ENCODE measurements at places on chromosomes 11 and 22.
A peak's percentile ranks its signal among the peaks of the same experiment; 100 is the strongest.

- no peak for DNase-seq
Observed at GRCh38 chr11:64253481-64253880, 2.2 kb downstream of the PLCB3 start.

GRCh38 chr22:17145021-17145680 lies 13.9 kb downstream of the HDHD5 start:
- no peak for DNase-seq

- DNase-seq = no peak
Observed at GRCh38 chr11:124859171-124859570, 6.1 kb upstream of the ROBO3 start.

- no peak for DNase-seq
Observed at GRCh38 chr11:88418508-88418907, 81.0 kb upstream of the CTSC start.

DNA sequence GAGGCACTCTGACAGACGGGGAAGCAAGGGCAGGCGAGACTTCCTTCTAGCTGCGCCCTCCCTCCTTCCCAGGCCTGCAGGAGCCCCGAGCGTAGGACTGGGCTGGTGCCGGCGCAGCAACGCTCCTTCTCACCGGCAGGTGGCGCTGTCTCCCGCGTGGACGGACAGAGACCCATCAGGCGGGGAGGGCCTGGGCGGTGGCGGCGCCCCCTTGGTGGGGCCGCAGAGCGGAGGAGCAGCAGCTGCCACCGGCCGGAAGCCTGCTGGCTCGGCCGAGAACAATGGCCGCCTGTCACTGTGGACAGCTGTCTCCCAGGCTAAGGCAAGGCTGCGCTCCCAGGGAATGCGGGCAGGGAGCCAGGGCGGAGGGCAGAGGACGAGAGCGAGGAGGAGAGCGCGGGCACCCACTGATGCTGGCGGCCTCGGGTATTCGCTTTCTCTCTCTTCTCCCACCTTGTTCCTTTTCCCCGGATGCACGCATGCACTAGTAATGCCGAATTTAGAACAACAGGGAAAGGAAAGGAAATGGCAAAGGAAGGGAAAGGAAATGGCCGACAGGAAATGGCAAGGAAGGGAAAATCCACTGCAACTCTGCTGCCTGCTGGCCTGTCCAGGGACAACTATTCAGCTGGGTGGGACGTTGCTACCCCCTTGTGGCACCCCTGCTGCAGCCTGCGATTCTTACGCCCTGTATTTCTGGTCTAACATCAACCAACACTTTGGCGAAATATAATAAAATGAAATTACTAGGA lies 14.4 kb downstream of the PPM1F start:
- DNase-seq = peak; percentile 77

- no peak for DNase-seq
Observed at GRCh38 chr11:1218256-1218787, 4.5 kb upstream of the MUC5B start.

DNA sequence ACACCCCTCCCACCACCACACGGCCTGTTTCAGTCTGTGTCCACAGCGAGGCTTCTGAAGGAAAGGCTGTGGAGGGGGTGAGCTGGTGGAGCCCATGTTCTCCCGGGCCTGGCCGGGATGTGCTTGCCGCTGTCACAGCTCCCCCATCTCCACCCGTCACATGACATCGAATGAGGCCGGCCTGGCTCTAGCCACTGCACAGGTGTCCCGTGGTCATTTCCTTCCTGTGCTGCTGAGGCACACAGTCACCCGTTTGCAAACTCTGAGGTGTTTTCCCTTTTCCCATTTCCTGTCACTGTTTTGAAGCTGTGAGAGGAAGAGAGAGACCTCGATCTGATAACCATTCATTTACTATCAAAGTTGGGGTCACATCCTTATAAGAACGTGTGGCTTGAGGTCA lies 55.7 kb upstream of the CLDN5 start:
- no peak for DNase-seq

DNA sequence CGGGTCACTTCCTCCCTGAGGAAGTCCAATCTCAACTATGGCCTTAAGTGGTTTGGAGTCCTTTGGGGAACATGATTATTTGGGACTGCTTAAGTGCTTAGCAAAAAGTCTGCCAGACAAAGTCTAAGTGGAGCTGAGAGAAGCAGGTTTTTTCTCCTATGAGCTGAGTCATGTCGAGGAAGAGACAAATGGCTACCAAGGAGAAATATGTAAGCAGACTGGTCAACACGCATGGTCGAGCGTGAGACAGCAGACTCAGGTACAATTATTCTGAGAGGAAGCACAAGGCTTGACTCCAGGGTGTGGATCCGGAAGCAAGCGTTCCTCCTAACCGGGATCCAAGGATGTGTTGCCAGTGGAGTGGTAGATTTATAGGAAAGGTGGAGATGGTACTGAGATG lies 30.6 kb downstream of the UBASH3B start:
- no peak for DNase-seq

- no peak for DNase-seq
Observed at GRCh38 chr11:80473562-80473961, 1032.7 kb upstream of the TENM4 start.

GRCh38 chr22:33569018-33569417 lies 351.3 kb downstream of the LARGE1 start:
- no peak for DNase-seq

- peak; percentile 11 for DNase-seq
Observed at GRCh38 chr11:125111001-125111342, 454 bp downstream of the TMEM218 start.

GRCh38 chr11:86606270-86606835 lies 66.1 kb downstream of the ME3 start:
- DNase-seq = no peak

DNA sequence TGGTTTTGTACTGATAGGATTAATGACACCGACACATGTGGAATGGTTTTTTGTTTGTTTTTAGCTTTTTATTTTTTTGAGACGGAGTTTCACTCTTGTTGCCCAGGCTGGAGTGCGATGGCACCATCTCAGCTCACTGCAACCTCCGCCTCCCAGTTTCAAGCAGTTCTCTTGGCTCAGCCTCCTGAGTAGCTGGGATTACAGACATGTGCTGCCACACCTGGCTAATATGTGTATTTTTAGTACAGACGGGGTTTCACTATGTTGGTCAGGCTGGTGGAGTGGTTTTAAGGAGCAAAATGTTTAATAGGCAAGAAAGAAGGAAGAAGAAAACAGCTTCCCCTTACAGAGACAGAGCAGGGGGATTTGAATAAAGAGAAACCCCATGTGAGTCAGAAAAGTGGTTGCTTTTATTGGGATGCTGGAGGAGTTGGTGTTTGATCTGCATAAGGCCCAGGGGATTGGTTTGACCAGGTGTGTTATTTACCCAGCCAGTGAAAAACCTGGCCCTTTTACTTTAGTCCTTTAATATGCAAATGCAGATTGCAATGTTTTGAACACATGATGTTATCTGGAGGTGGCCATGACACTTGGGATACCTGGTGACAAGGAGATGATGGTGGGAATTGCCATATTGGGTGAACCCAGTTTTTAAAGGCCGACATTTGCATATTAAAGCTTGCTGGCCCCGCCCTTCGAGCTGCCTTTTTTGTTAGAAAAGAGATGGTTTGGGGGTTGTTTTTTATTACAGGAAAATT lies 24.3 kb downstream of the SUSD2 start:
- no peak for DNase-seq

- no peak for DNase-seq
Observed at GRCh38 chr11:86977441-86978050, 22.4 kb upstream of the FZD4 start.

DNA sequence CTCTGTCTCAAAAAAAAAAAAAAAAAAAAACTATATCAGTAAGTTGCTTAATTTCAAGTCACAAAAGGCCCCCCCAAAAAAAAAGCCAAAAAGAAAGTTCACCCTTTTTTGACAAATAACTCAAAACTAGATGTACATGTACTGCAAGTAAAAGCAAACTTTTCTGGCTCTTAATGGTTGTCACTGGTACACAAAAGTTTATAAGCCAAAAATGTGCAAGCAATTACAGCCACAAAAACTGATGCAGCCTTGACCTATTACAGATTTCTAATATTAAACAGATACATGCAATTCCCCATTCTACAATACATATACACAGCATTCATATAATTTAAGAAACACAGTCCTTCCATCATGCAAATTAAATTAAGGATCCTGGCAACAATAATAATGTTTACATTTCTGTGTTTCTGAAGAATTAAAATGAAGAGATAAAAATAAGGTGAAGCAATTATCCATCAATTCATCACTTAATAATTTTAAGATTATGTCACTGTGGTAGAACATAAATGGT lies 18.6 kb downstream of the PICALM start:
- DNase-seq = no peak

- DNase-seq = no peak
Observed at GRCh38 chr22:29044657-29045176, 16.9 kb downstream of the C22orf31 start.

GRCh38 chr22:25621986-25622385 lies 57.5 kb downstream of the GRK3 start:
- no peak for DNase-seq

DNA sequence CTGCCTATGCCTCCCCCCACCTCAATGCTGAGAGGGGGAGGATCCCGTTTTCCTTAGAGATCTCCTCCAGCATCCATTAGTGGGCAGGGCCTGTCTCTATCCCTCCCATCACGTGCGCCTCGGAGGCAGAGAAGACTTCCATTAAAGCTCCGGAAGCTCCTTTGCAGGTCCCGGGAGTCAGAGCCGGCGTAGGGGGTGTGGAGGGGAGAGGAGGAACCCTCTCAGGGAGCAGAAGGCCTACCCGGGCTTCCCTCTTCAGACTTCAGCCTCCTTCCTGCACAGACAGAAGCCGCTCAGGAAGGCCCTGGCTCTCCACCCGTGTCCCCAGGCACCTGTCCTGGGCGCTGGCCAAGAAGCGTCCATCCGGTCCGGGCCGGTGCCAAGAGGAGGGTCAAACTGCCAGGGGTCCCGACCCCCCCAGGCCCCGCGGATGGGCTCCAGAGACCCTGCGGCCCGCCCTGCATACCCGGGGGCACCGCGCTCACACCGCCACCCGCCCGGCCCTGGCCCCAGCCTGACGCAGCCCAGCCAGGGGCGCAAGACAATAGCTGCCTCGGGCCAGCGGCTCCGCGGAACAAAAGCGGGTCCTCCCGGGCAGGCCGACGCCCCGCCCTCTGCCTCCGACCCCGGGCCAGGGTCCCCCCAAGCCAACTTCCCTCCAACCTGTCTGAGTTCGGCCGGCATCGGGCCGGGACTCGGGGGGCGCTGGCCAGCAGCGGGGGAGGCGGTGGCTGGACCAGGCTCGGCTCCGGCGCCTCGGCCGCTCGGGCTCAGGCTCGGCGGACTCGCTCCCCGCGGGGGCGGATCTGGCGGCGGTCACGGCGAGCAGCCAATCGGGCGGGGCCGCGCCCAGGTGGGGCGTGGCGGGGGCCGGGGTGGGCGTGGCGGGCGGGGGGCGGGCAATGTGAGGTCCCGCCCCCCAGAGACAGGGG lies 29.9 kb downstream of the ARVCF start:
- peak; percentile 59 for DNase-seq

- no peak for DNase-seq
Observed at GRCh38 chr11:121586750-121587149, 134.0 kb upstream of the SORL1-AS1 start.

- no peak for DNase-seq
Observed at GRCh38 chr11:69308491-69308911, 14.5 kb downstream of the MYEOV start.

GRCh38 chr22:46308283-46308988 lies 11.8 kb downstream of the GTSE1 start:
- no peak for DNase-seq

DNA sequence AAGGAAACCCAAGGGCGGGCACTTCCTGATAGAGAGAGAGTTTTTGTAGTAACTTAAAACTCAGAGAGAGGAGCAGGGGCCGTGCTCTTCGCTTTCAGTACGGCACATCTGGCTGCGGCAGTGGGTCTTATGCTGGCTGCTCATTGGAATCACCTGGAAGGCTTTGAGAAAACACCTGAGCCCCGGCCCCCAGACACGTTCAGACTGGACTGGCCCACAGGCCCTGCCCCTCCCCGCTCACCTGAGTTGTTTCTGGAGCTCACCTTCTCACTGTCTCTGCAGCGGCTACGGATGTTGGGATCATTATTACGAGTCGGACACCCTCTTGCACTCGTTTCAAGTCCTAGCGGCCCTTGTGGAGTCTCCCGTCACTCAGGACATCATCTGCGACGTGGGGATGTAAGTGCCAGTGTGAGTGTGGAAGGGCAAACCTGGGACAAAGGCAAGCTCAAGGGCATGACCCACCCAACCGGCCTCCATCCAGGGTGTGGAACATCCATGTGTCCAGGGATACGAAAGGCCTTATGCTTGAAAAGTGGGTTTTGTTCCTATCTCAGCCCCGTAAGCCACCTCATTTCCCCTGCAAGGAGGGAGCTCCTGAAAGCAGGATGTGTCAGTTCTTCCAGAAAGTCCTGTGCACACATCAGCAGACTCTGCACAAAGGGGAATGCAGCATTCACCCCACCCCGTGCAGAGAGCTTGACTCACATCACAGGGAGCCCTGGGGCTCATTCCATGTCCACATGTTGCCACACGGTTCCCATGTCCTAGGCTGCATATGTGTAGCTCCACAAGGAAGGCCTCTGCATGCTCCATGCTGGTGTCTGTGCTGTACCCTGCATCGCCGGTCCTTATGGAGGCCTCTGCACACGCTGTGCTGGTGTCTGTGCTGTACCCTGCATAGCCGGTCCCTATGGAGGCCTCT lies 5.4 kb downstream of the NADSYN1 start:
- DNase-seq = no peak

- no peak for DNase-seq
Observed at GRCh38 chr11:19805827-19806226, 93.2 kb downstream of the NAV2 start.

GRCh38 chr11:16966930-16967671 lies 47.1 kb downstream of the PLEKHA7 start:
- DNase-seq = no peak

DNA sequence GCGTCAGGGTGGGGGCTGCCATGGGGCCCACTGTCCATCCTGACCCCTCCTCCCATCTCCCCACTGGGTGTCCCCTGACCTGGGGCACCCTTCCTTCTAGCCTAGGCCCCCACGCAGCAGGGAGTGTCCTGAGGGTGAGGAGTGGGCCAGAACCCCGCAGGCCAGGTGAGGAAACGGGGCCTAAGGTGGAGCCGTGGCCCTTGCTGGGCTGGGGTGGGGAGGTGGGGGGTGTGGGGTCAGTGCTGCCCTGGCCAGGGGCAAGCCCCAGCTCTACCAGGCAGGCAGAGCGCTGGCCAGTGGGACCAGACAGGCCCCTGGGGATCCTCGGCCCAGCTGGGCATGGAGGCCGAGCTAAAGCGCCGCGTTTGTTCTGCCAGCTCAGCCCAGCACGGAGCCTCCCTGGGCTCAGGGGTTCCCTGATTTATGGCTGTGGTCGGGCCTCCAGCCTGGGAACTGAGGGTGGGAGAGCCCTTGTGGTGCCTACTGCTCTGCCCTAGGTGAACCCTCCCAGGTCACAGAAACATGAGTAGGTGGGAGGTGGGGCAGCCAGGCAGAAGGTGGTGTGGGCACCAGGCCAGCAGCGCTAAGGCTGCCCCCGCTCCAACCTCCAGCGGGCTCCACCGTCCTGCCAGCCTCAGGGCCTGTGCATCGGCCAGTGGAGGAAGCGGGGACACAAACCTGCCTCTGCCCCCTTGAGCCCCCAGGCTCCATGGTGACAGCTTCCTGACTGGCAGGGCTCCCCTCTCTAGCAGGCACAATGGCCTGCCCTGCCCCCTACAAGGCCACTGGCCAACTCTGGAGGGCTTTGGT lies 22.4 kb downstream of the TRMU start:
- DNase-seq = no peak

GRCh38 chr11:43582863-43583462 lies 97.6 kb upstream of the HSD17B12 start:
- no peak for DNase-seq

All from NT2/D1 (cell line).